ENCODE measurements at places on chromosomes 4 and X.

- no peak for DNase-seq
These were observed 311.4 kb upstream of the FSTL5 start for GRCh38 chr4:162475246-162475645.

- DNase-seq: no peak
These were observed 406.5 kb downstream of the IQCM start for GRCh38 chr4:149409146-149409545.

DNA sequence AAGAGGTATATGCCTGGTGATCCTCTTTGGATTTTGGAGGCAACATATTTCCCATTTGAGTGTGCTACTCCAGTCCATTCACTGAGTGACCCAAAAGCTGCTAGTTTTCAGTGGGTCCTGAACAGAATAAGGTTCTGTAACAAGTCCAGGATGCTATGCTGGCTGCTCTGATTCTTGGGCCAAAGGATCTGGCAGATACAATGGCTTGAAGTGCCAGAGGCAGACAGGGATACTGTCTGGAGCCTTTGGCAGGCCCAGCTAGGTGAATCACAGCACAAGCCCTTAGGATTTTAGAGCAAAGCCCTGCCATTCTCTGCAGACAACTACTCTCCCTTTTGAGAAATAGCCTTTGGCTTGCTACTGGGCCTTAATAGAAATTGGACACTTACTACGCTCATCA lies 40.6 kb downstream of the DCHS2 start:
- no peak for DNase-seq

DNA sequence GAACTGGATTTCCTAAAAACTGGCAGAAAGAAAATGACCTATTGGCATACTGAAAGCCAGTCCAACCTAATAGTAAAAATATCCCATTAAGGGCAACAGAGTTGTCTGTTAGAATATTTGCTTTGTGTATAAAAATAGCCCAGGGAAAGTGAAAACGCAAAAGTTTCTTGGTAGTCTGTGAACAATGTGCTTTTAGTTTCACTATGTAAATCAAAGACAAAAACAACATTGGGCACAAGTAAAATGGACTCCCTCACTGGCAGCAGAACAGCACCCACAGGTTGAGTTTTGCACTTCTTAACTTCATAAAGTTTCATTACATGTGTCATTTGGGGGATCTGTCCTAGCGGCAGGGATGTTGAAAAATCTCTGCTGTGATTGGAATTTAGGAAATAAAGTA lies 4.3 kb upstream of the FGG start:
- no peak for DNase-seq

DNA sequence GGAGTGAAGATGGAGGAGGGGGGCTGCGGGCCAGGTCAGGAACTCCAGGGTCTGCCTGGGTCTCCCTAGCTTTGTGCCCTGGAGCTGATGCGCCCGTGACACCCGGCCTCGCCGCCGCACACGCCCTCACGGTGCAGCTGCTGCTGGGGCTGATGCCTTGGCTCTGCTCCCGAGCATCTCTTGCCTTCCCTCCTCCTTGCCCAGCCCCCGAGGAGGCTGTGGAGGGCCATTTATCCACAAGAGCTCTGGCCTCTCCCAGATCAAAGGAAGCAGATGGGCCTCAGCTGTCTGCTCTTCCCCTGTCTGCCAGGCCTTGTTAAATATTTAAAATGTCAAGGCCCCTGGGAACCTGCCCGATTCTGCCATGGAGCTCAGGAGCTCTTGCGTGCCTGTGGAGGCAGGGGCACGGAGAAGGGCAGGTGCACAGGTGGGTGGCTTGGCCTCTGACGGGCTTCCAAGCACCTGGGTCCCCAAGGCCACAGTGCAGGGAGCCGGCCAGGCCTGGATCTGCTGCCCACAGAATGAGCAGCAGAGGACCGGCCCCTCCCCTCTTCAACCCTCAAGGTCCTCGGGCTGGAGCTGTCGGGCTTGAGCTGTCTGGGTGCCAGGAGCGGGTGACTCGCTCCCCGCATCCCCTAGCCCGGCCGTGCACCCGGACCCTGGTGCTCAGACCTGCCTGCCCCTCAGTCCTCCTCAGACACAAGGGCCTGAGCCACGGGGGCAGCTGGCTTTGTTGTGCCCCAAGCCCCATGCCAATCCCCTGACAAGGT lies 20.3 kb downstream of the ATP2B3 start:
- no peak for DNase-seq

GRCh38 chr4:113604955-113605354 lies 156.6 kb downstream of the CAMK2D start:
- no peak for DNase-seq

GRCh38 chr4:26330946-26331345 lies 10.1 kb downstream of the RBPJ start:
- DNase-seq: no peak

DNA sequence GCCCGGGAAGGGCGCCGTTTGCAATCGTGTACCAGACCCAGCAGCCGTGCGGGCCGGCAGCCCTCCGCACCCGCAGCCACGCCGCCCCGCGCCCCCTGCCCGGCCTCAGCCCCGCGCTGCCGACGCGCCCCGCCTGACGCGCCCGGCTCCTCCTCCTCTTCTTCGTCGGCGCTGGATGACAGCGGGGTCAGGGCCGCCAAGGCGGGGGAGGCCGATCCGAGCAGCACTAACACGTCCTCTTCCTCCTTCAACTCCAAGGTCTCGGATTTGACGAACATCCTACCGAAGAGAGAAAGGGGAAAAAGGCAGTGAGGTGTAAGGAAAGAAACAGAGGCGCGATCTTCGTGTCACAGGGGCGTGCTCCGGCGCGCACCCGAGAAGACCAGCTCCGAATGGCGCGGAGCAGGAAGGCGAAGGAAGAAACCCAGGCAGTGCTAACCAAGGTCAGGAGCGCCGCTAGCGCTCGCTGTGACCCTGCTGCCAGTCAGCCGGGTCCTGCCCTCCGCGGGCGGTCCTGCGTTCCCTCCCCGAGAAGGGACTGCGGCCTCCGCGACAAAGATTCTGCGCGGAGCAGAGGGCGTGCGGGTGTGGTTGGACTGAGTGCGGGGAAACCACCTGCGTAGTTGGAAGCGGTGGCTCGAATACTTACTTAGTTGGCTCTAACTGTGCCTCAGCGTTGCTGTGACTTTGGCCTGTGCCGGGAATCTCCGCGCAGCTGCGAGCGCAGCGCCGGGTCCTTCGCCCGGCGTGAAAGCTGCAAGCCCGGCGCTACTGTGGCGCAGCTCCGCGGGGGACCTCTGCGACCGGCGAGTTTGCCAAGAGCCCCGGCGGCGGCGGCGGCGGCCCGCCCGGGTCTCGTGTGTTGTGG lies 548 bp downstream of the NEUROG2 start:
- no peak for DNase-seq

GRCh38 chr4:171583790-171584189 lies 229.4 kb upstream of the GALNTL6 start:
- DNase-seq: no peak

DNA sequence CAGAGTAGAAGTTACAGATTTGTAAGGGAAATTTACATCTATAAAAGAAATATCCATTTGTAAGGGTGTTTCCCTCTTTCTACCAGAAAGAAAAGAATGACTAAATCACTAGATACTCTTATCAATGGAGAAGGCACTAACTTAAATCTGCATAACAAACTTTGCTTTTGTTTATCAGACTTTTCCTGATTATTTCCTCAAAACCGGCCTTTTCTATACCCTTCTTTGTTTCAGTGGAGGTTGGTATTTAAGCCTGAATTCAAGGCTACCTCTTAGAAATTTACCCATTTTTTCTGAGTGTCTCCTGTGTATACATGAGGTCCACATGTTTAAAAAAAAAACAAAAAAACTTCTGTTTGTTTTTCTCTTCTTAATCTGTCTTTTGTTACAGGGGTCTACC lies 80.4 kb upstream of the GRPR start:
- no peak for DNase-seq

- DNase-seq: no peak
These were observed 592.5 kb downstream of the PCDH18 start for GRCh38 chr4:136939781-136940180.

DNA sequence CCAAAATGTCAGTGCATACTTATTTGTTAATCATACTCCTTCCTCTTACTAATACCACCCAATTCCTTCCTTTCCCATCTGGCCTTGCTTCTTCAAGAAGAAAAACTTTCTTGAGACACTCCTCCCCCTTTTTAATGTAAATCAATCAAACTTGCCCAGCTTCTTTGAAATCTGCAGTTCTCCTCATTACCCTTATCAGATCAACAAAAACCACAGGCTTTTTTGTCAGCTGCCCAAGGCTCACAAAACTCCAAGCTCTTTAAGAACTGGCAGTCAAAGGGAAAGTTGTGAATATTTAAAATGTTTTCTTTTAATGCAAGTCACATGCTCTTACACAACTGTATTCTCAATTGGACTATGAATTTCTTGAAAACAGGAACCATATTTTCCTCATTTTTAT lies 11.3 kb upstream of the MYOZ2 start:
- DNase-seq: no peak

GRCh38 chrX:47361538-47362511 lies 8.6 kb upstream of the ZNF157 start:
- no peak for DNase-seq

GRCh38 chr4:83282049-83282535 lies 2.5 kb downstream of the COQ2 start:
- DNase-seq: no peak

GRCh38 chrX:71195964-71196649 lies 26.9 kb upstream of the GJB1 start:
- DNase-seq: no peak

DNA sequence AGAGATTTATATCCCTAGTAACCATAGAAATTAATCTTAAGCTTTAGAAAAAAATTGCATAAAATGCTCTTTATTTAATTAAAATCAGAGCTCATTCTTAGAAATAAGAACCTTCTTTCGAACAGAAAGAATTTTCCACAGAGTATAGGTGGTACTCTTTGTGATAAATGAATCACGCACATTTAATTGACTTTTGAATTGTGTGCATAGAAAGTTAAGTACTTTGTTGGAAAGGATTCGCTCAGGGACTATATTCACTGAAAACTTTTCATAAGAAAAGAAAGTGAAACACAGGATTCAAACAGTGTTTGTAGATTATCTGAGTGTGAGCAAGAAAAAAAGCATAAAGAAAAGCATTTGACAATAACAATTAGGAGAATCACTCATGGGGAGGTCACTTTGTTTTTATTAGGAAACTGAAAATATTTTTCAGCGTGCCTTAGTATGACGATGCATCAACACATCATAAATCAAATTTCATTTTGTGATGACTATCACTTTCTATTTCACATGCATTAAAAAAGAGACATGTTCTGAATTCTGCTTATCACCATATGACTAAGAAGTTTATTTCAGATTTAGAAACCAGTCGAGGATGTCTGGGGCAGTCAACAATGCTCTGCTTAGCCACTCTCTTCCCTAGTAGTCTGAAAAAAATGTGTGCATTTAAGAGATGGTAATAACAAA lies 49.5 kb downstream of the STX18 start:
- no peak for DNase-seq

GRCh38 chr4:149168645-149169044 lies 647.0 kb downstream of the IQCM start:
- DNase-seq: no peak

DNA sequence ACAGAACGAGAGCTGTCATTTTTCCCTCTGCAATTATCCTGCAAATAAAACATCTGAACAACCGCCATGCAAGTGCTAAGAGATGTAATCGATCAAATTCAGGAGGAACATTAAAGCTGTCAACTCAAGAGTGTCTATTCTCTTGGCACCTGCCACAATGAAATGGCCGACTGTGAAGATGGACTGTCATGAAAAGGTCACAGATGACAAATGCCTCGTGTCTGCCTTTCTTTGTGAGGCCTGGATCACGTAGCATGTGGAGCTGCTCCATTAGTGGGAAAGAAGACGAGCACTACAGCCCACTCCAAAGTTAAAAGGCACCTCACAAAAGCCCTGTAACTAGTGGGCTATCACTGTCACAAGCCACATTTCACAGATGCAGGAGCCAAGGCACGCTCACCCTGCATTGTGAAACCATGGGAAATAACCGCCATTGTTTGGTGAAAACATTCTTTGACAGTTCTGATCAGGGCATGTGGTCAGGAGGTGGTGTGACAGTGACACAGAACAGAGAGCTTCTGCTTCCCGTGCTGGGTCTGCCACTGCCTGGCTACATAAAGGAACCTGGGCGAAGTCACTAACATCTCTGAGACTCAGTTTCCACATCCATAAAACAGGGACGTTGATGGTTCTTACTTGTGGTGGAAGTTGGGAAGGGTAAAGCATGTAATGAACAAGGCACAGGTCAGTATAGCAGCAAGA lies 98.9 kb downstream of the EVC2 start:
- DNase-seq: no peak

DNA sequence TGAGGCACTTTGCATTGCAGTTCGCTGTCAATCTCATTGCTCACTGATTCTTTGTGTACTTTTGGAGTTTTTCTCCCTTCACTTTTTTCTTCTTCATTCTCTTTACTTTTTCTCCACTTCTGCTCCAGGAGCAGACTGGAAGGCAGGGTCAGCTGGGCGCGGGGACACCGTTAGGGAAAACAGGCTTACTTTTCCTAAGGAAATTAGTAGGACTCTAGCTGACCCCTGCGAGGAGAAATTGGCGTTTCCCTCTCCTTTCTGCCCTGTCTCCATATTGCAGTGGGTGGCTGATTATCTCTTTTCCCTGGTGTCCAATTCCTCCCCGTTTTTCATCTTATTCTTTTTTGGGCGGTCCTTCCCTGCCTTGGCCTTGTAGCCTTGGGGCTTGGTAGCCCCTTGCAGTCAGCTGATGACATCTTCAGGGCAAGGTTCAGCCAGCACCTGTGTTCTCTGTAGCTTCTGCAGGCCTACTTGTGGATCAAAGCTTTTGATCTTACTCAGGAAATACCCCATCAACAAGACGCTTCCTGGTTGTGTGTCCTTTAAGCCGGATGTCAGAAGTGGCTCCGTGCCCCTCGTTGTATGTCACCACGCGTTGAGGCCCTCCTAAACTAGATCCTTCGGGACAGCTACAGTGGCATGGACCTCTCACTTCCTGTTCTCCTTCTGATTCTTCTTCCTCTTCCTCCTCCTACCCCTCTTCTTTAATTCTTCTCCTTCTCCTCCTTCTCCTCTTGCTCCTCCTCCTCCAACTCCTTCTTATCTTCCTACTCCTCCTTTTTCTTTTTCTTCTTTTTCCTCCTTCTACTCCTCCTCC lies 36.1 kb downstream of the NBDY start:
- no peak for DNase-seq

- no peak for DNase-seq
These were observed 32.5 kb upstream of the TASL start for GRCh38 chrX:30610026-30610425.

DNA sequence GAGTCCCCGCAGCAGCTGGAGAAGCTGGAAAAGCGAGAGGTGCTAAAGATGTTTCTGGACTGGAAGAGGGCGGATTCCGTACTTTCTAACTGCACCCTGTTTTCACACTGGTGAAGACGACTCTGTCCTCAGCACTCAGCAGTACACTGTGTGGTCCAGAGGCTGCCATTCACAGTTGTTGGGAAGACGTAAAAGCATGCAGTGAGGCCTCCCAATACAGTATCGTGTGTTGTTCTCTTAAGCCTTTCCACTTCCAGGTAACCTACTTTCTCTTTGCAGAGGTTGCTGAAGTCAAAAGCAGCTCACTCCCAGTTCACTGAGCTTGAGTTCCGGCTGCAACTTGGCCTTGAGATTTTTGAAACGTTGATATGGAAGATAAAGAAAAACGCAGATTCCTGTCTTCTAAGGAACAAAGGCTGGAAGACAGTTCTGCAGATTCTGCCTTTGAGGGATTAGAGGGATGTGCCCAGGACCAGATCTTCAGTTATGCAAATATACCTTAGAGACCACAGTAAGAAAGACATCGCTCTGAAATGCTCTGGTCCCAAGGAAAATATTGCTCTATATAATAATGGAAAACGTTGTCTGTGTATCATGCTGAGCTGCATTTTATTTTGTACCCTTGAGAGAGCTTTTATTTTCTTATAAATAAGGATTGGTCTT lies 540.9 kb downstream of the TRIML1 start:
- no peak for DNase-seq

GRCh38 chr4:577499-578450 lies 1.7 kb upstream of the TMEM271 start:
- no peak for DNase-seq

Measured in activated T-helper 1 cell treated with Interleukin-2 at 50 U/mL for 16 hours (primary cell).